GM18507 (cell line): ENCODE measurements at places on chromosomes 12 and 14.

DNA sequence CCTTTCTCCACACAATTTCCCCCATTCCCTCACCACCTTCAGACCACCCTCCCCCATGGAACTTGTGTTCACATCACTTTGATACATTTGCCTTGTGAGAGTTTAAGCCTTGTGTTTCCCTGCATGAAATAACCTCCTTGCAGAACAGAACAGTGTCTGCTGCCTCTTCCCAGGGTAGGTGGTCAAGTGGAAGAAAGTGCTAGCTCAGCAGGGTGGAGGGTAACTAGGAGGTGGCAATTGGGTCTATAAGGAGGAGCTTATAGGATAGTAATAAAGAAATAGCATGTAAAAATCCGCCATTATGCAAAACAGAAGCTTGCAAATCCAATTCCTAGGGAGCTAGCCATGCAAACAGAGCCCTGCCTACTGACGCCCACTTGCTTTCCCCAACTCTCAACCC, 13.9 kb upstream of the KRT8 start:
- DNase-seq, result no peak

- DNase-seq, result no peak
Measured at GRCh38 chr12:45980540-45980939, 9.8 kb downstream of the SCAF11 start.

DNA sequence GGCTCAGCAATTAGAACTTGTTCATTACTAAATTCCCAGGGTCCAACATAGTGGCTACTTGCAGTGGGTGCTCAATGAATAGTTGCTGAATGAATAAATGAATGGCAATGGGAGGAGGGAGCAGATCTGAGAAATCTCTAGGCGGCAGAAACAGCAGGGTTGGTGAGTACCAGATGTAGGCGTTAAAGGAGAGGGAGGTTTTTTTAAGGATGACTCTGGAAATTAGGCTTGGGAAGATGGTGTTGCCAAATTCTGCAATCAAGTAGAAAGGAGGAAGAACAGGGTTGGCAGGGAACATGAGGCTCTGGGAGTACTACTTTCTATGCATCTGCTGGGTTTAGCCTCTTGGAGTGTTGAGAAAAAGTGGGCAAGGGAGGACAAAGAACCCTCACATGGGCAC, 207.1 kb downstream of the APAF1 start:
- no peak for DNase-seq

GRCh38 chr14:58944343-58944967, 244.0 kb upstream of the DAAM1 start:
- no peak for DNase-seq

GRCh38 chr12:53244337-53244736, 12.3 kb upstream of the RARG start:
- no peak for DNase-seq
